ENCODE measurements at places on chromosomes 13 and 19. TPM values are rescaled to one million over a fixed set of nuclear protein-coding genes. Genes with fewer than 3 reads are reported as not detected.

DNA sequence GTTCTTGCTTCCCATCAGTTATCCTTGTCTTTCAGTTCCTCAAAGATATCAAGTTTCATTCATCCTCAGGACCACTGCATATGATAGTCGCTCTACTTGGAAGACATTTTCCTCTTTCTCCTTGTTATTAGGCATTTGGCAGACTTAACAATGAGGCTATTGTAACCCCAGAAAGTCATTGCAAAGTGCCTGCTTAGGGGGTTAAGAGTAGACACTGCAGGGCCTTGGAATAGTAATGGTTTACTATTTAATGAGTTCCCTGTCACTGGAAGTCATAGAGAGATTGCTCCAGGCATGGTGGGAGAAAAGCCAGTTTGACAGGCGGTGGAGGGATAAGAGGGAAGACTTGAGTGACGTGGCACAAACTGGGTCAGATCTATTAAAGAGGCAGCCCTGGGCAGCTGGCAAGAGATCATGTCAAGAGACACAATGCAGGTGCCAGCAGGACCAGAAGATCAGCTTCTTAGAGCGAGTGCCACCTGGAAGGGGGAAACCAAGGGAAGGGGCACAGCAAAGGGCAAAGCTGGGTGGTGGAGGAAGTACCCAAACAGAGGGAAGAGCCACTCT is 16.8 kb upstream of the CPB2 start:
- DNase-seq = no peak

GRCh38 chr19:51242881-51243630 is 7.8 kb upstream of the SIGLECL1 start:
- no peak for DNase-seq

GRCh38 chr19:6842871-6843607 is 44.3 kb upstream of the ADGRE1 start:
- DNase-seq = no peak

The DAND5 gene
- total RNA-seq = 5.2 TPM

DNA sequence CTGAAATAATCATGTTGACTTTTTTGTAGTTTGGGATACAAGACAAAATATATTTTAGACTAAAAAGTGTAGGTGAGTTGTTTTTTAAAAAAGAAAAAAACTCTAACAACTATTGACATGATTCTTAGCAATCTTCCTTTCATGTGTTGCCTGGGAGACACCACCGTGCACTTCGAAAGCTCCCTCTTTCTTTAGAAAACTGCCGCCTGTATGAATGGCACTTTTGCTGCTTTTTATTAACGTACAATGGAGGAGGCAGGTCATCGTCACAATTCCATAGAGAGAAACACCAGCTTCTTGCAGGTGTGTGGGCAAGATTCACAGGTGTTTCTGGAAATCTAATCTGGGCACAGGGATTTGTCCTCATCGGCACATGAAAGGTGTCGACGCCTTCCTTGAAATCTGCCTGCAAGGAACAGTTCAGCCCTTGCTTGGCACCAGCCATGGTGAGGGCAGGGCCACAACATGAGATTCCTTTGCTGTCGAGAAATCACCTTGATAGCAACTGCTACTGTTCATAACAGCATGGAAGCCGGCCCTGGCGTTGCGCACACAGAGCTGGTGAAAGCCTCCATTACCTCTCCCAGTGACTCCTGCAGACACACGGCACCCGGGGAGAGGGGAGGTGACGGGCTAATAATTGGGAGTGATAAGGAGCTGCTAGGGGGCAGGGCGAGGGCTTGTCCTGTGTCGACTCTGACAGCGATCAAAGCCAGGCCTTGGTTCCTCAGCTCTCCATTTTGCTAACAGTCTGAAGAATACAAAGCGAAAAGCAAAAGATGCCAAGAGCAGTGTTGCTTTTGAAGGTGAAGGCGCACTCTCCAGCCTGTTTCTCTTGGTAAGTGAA is 66.5 kb downstream of the EFNB2 start:
- no peak for DNase-seq

GRCh38 chr19:18833849-18834643 is 2.3 kb downstream of the UPF1 start:
- DNase-seq = no peak

GRCh38 chr19:18736415-18737336 is 53.2 kb downstream of the CRTC1 start:
- DNase-seq = no peak

GRCh38 chr19:11338569-11339253 is 746 bp downstream of the RAB3D start:
- DNase-seq = no peak

DNA sequence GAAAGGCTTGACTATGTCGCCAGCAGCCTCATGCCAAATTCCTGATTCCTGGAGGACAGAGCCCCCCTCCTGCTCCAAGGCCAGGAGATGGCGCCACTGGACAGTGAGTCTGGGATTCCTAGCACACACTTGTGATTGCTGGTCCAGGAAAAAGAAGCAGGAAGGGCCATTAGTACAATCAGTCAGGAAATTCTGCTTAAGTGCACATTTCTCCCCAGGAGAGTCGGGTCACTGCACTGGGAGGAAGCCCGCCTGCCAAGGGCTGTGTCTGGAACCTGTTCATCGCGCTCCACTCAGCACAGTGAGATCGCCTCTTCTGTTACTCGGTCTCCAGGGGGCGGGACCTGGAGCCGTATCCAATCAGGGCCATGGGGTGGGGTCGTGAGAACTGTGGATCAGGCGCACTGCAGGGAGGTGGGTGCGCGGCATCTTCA is 65.1 kb downstream of the ZNF823 start:
- DNase-seq = peak; percentile 83
